ENCODE measurements at places on chromosomes 7 and 10.

DNA sequence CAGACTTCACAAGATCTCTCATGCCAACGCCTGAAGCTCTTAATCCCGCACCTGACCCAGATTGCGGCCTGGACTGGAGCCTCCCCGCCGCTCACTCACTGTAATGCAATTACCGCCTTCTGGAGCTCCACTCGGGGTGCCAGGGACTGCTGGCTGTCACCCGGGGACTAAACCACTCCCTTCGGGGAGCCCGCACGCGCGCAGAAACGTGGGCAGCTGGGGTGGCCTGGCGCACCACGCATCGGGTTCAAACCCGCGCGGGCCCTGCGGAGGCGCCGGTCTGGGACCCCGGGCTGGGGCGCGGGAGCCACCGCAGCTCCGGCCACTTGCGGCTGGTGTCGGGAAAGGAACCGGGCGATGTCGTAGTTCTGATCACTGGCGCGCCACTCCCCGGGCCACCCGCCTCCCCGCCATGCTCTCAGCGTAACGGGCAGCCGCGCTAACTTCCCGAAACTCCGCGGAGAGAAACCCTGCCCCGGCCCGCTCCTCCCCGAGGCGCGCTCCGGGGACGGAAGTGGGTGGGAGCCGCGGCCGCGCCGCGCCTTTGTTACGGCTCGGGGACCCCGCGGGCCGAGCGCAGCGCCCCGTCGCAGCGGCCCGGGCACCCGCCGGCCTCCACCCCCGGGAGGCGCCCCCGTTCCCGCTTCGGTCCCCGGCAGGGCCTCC, 100.3 kb upstream of the SVIL start:
- peak; percentile 40 for DNase-seq

GRCh38 chr10:72414642-72415041, 59.9 kb upstream of the DNAJB12 start:
- DNase-seq, result no peak

DNA sequence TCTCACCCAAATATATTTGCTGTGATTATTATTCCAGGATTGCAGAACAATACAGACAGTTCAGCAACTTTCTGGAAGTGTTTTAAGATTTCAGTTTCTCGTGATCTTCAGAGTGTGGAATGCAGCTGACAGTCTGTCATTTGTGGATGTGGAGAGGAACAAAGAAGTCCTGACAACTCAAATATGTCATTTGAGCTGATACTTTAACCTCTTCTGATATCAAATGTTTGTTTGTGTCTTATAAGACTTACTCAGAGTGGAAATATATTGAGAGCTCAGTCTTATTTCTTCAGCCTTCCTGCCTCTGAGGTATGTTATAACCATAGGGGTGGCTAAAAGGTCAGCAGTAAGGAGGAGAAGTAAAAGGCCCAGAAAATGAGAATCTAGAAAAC, 96.4 kb downstream of the OSBPL3 start:
- DNase-seq, result no peak

- no peak for DNase-seq
Measured at GRCh38 chr10:89428877-89429276, 14.5 kb downstream of the IFIT5 start.

- DNase-seq, result no peak
Measured at GRCh38 chr10:132296666-132297443, 10.9 kb downstream of the STK32C start.

DNA sequence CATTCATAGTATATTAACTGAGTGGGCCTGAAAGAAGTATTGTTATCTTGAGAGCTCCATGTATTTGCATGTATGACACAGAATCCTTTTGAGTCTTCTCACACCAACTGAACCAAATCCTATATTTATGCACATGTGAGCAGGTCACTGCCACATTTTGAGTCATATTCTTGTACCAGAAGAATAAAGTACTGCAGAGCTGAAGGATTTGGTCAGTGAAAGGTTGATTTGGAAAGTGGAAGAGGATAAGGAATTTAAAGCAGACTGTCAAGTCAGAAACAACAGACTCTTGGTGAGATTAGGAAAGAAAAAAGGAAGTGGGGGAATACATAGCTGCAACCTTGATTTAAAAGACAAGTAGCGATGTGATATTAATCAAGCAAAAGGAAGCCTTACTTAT, 121.8 kb downstream of the ARID5B start:
- no peak for DNase-seq

DNA sequence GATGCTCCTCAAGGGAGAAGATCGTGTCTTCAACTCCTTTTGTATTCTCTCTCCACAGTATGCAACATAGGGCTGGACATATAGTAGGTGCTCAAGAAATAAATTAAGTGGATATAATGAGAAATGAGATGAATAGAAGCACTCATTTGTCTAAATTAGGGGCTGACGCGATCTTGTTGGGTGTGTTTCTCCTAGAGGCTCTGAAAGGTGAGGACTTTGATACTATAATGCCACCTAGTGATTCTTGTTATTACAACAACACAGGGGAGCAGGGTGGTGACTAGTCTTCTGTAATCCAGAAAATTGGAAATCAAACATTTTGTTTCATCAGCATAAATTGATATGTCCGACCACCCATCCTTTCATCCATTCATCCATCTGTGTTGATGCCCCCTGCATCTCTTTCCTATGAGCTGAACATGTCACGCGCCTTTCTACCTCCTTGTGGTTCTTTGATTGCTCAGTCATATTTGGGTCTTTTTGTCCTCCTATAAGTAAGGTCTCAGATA, 3.5 kb upstream of the CFAP58 start:
- DNase-seq, result no peak

GRCh38 chr10:52119507-52119906, 194.6 kb upstream of the DKK1 start:
- no peak for DNase-seq

- DNase-seq, result no peak
Measured at GRCh38 chr10:79093658-79094411, 25.1 kb downstream of the ZMIZ1 start.

DNA sequence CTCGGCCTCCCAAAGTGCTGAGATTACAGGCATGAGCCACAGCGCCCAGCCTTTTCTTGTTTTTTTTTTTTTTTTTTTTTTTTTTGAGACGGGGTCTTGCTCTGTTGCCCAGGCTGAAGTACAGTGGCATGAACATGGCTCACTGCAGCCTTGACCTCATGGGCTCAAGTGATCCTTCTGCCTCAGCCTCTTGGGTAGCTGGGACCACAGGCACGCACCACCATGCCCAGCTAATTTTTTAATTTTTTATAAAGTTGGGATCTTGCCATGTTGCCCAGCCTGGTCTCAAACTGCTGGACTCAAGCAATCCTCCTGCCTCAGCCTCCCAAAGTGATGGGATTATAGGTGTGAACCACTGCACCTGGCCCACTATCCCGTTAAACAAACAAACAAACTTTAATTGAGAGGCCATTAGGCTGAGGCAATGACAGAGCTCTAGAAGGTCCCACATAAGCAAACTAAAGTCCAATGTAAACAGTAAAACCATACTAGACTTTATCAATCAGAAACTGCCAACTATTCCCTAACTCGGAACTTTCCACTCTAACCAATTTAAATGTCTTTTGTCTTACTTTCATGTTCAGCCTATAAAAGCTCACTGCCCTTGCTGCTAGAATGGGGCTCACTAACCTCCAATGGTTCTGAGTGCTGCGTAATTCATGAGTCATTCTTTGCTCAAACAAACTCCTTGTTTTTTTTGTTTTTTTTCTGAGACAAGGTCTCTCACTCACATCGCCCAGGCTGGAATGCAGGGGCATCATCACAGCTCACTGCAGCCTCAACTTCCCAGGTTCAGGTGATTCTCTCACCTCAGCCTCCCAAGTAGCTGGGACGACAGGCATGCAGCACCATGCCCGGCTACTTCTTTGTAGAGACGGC, 1.9 kb downstream of the DHX32 start:
- DNase-seq, result no peak

DNA sequence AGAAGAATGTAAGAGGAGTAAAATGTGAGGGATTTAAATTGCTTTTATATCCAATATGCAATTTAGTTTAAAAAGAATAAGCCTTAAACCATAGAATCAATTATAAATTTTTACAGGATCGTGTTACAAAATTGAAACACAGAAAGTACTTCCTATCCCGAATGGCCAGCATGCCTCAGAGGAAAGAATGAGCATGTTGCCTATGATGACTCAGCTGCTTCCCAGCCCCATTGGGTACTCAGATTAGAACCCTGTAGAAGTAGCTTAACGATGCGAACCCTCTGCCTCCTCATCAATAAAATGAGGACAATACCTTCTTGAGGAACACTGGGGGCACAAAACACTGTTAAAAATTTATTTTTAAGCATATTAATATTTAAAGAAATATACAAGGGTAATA, 113.4 kb upstream of the CDK1 start:
- DNase-seq, result no peak

DNA sequence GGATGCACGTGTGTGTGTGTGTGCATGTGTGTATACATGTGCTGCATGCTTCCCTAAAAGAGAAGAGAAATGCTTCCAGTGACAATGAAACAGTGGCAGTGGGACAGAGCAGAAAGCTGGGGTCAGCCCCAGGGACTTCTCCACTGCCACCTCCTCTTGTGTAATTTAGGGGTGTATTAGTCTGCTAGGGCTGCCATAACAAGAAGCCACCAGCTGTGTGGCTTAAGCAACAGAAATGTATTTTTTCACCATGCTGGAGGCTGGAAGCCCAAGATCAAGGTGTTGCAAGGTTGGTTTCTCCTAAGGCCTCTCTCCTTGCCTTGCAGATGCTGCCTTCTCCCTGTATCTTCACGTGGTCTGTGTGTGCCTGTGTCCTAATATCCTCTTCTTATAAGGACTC, 190.5 kb downstream of the CXCL12 start:
- DNase-seq, result no peak

- no peak for DNase-seq
Measured at GRCh38 chr10:76303682-76304316, 872.4 kb downstream of the LRMDA start.

DNA sequence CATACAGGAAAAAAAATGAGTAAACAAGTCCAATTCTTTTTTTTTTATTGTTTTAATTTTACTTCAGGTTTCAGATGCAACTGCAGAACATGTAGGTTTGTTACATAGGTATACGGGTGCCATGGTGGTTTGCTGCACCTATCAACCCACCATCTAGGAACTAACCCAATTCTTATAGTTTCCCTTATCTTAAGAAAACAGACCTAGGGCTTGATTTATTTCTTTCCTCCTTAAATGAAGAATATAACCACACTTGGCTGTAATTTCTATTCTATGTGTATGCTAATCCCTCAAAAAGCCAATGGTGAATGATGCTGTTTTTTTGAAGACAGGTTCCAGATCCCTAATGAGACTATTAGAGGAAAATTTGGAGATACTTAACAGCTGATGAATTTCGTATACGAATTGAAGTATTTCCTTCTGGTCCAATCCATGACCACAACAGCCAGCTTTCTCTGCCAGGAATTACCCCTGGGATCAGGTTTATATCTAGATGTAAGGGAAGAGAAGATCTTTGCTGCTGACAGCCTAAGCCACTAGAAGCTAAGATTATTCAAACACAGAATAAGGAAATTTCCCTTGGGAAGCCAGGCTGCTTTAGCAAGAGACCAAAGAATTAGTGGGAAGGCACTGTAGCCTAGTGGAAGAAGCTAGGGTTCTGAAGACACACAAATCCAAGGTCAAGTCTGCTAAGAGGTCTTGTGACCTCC, 115.8 kb downstream of the INHBA start:
- no peak for DNase-seq

DNA sequence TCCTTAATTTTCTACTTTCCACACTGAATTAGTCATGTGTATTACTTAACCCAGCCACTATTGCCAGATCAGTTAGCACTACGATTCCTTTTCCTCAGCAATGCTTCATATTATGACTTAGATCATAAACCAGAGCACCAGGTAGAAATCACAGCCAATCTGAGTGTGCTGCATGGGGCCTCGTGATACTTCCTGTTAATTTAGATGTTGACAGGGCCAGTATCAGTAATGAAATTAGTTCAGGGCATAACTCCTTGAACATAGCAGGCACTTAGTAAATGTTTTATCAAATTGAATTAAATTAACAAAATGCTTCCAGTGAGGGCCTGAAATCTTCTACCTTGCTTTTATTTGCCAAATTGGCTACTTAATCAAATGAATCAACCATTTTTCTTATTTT, 169.3 kb upstream of the LRGUK start:
- no peak for DNase-seq

GRCh38 chr10:95831515-95831914, 75.6 kb downstream of the ENTPD1 start:
- DNase-seq, result no peak

DNA sequence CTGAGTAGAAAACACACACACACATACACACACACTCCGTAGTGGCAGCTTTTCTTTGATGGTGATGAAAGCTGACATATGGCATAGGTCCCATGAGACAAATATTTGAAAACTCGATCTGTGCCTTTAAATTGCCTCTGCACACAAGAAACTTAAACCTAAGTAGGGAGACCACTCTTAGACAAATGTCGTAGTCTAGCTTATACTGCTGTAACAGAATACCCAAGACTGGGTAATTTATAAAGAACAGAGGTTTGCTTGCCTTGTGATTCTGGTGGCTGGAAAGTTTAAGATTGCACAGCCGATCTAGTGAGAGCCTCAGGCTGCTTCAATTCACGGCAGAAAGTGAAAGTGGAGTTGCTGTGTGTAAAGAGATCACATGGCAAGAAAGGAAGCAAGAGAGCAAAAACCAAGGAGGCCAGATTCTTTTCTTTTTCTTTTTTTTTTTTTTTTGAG, 489.4 kb upstream of the SORCS1 start:
- no peak for DNase-seq

GRCh38 chr7:124630395-124630794, 135.2 kb downstream of the GPR37 start:
- no peak for DNase-seq

- peak; percentile 22 for DNase-seq
Measured at GRCh38 chr10:118423800-118424442, 81.8 kb upstream of the FAM204A start.

DNA sequence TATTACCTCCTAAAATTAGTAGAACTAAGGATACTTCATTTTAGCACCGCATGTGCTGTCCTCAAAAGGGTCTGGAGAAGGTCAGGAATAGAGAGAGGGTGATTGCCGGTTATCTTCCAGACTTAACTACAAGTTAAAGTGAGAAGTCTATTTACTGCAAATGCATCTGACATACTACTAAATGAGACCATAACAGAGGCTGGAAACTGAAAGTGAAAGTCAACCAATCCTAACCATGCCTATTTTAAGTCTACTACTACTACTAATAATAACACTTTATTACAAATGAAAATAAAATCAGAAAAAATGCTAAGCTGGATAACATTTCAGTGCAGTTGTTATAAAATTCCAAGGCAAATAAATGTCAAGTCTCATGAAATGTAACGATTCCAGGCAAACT, 244.7 kb downstream of the KIF20B start:
- no peak for DNase-seq

DNA sequence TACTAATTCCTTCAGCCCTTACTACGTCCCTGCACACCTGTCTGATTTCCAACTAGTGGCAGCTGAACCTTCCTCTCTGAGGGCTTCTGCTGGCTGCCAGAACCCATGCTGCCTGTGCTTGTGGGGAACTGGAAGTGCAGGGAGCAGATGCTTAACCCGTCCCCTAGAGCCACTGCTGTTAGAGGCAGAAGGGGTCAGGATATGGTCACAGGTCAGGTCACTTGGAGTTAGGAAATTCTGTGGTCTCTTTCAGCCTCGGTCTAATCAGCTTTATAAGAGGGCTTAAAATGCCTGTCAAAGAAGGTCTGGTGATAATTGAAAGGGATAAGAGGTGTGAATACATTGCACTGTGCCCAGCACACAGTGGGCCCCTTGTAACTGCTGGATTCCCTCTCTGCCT, 82.0 kb downstream of the PLPP4 start:
- DNase-seq, result no peak

All from stimulated activated CD4-positive, alpha-beta T cell treated with anti-CD3 and anti-CD28 coated beads, TNF-alpha, amount 100 ng/mL, for 4 hours (primary cell).